ENCODE measurements at places on chromosomes 1 and 21.
A peak's percentile ranks its signal among the peaks of the same experiment; 100 is the strongest.

GRCh38 chr21:22871692-22872091, 1873.5 kb downstream of the NCAM2 start:
- DNase-seq, result no peak

- DNase-seq, result no peak
Observed at GRCh38 chr1:21874778-21875547, 62.1 kb downstream of the HSPG2 start.

DNA sequence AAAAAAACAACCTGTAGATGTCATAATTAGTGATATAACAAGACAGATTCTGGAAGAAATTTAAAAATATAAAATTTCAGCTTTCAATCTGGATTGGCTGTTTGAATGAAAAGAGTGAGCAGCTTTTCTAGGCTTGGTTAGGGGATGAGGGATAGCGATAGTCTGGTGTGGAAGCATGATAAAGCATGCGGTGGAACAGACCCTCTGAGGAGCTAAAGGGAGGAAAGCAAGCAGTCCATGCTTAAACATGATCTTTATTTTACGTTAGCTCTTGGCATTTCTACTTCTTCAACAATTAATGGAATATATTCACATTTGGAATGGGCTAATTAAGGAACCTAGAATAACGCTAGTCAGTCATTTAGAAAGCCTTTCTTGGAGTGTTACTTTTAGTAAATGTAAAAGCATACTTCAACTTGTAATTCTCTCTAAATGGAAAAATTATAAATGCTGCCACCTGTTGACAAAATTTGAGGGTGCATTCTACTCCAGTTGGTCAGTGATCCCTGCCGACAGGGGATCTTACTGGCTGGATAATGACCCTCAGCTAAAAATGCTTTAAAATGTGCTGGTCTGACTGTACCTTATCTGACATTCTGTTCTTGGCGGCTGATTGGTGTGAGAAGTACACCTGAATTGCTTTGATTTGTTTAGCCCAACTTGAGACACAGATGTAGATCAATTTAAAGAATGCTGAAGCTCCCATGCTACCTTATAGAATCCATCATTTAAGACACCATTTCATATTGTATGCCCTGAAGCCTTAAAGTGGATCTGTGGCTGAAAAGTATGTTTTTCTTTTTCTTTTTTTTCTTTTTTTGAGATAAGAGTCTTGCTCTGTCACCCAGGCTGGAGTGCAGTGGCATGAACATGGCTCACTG, 61.2 kb downstream of the AK4 start:
- peak; percentile 53 for DNase-seq

DNA sequence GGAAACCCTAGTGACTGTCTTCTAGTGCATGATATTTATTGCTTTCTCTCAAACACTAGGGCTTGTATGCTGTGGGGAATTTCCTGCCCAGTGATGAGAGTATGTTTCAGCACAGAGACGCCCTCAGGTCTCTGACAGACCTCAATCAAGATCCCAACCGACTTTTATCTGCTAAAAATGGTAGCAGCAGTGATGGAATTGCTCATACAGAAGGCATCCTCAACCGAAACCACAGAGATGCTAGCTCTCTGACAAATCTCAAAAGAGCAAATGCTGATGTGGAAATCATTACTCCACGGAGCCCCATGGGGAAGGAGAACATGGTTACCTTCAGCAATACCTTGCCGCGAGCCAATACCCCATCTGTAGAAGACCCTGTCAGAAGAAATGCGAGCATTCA, 41.3 kb downstream of the PLPPR4 start:
- DNase-seq, result no peak

DNA sequence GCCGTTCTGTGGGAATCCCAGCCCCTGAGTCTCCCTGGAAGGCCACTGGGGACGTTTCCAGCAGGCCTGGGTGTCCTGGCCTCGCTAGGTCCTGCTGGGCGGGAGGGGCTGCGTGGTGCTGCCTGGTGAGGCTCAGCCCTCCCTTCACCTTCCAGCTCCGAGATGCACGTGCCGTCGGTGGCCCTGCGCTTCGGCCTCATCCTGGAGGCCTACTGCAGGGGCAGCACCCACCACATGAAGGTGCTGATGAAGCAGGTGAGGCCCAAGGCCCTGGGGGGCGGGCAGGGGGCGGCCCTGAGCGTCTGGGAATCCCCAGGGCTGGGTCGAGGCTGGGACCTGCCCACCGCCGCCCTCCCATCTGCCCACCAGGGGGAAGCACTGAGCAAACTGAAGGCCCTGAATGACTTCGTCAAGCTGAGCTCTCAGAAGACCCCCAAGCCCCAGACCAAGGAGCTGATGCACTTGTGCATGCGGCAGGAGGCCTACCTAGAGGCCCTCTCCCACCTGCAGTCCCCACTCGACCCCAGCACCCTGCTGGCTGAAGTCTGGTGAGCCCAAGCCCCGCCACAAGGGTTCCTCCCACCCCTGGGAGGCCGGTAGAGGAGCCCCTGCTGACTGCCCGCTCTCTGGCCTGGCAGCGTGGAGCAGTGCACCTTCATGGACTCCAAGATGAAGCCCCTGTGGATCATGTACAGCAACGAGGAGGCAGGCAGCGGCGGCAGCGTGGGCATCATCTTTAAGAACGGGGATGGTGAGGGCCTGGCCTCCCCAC, 70.3 kb downstream of the PIK3CD start:
- DNase-seq, result peak; percentile 33

DNA sequence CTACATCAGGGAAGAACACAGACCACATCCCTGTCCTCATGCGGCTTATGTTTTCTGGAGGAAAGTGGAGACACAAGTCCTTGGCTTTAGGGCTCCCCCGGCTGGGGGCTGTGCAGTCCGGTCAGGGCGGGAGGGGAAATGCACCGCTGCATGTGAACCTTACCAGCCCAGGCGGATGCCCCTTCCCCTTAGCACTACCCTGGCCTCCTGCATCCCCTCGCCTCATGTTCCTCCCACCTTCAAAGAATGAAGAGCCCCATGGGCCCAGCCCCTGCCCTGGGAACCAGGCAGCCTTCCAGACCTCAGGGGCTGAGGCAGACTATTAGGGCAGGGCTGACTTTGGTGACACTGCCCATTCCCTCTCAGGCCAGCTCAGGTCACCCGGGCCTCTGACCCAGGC, 45.5 kb downstream of the TNNT2 start:
- DNase-seq, result no peak

DNA sequence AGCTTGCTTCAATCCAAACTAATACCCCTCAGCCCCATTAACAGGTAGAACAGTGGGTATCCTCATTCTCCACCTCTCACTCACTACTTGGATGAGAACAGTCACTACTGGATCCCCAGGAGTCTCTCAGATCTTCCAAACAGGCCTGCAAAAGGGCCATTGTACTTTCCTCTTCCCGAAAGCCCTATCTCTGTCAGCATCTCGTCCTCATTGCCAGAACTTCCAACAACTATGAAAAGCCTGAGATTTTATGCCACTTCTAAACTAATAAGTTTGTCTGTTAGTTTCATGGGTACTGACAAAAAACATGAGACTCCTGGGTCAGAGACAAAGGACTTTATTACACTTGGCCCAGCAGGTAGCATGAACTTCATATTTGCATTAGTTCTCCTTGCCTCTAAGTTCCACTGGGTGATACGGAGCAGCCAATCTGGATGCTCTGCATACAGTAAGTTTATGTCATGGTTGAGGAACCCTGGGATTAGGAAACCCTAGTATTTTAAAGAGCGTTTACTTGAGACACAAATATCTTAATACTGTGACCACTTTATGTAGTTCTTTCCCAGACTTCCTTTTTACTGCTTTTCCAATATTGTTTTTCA, 38.1 kb downstream of the VANGL2 start:
- no peak for DNase-seq

GRCh38 chr1:179003512-179004066, 22.1 kb upstream of the FAM20B start:
- peak; percentile 34 for DNase-seq

DNA sequence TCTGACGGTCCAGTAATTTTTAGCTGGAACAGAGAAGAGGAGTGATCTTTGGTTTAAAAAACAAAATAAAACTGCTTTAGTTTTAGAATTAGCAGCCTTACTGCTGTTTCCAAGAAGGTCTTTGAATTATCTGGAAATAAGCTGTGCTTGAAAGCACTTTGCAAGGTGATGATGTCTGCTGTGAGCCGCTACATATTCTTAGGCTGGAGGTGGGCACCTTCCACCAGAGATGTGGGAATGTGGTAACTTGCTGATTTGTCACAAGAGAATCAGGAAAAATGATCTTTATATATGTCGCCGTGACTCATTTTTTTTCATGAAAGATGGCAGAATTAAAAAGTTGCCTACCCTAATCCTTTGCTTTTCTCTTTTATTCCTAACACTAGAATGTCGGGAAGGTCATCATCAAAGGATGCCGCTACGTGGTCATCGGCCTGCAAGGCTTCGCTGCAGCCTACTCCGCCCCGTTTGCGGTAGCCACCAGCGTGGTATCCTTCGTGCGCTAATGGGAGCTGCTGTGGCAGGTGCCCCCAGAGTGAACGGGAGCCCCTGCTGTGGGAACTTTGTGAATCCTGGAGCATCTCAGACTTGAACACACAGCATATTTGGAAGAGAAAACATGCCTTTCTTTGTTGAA, 6.2 kb downstream of the C1orf115 start:
- DNase-seq, result no peak

DNA sequence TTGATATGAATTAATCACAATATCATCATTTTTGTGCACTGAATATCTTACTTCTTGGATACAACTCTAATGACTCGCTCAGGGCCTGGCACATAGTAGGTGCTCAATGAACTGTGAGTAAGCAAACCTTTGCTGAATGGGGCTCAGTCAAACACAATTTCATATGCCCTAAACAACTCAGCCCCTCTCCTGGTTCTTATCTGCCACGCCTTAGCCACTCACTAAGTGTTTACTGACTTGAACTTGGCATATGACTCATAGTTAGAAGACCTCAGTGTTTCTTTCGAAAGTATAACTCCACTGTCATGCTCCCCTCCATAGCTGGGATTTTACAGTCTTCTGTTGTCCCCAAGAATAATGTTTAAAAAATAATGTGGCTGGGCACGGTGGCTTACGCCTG, 4.8 kb upstream of the IFNLR1 start:
- no peak for DNase-seq

- peak; percentile 18 for DNase-seq
Observed at GRCh38 chr1:169245706-169246105, 121.9 kb downstream of the NME7 start.

- DNase-seq, result no peak
Observed at GRCh38 chr1:223489439-223489838, 96.2 kb downstream of the CCDC185 start.

DNA sequence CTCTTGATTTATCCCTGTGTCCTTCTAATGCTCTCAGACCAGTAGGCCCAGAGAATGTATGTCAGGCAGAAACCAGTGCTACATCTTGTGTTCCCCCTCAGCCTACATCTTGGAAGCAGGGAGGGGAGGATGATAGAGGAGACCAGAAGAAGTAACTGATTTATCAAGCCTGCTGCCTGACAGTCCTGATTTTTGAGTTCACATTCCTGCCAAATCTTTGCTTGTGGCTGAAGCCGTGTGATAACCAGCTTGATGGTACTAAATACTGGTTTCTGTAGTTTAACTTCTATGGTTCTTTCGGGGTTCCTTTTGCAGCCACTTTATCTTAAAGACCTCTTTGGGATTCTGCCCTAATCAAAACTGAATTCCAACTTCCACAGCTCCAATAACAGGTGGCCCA, 59.7 kb upstream of the WDR26 start:
- DNase-seq, result no peak

DNA sequence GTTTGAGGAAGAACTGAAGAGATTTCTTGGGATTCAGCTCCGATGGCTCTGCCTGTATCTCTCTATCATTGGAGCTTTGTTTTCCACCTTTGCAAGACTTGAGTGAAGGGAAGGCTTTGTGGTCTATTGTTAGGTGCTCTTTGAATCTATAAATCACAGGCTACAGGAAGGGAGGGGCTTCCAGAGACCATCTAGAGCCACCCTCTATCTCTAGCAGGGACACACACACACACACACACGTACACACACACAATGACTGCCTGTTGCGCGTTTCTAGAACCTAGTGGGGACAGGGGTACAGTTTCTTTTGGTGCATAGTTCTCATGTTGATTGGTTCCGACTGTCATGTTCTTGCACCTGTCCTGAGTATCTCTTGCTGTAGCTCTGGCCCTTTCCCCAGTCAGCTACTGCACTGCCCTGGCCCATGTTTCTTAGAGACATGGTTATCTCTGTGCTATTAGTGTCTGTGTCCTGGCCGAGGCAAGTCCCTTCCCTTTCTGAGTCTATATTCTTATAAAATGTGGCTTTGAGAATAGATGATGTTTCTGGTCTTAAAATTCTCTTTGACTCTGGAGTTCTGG, 60.7 kb downstream of the MAN1C1 start:
- no peak for DNase-seq

DNA sequence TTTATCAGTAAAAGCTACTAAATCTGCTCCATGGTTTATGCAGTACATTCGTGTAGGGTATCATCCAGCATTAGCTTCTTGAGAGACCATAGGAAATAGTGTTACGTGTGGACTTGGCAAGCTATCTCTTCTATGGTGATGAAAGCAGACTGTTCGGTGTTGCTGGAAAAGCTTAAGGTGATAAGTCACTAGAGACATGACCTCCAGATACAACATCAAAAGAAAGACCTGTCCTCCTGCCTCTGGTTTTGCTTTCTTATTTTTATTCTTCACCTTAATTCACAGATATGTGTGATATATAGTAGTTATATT, 53.5 kb upstream of the S1PR1 start:
- no peak for DNase-seq

- no peak for DNase-seq
Observed at GRCh38 chr1:87132284-87132870, 196.3 kb upstream of the LMO4 start.

- DNase-seq, result no peak
Observed at GRCh38 chr1:7960867-7961215, 670 bp upstream of the PARK7 start.

GRCh38 chr1:199089393-199090122, 450.7 kb downstream of the PTPRC start:
- no peak for DNase-seq

GRCh38 chr1:176029155-176029554, 177.9 kb downstream of the COP1 start:
- DNase-seq, result no peak

DNA sequence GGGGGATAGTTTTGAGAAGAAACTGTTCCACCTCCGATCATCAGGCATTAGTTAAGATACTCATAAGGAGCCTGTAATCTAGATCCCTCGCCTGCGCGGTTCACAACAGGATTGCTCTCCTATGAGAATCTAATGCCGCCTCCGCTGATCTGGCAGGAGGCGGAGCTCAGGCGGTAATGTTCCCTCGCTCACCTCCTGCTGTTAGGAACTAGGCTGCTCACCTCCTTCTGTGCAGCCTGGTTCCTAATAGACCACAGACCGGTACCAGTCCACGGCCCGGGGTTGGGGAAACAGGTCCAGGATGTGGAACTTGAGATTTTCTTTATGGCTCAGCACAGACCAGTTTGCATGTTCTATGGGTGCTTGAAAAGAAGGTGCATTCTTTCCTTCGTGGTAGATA, 27.2 kb upstream of the FAM3B start:
- peak; percentile 74 for DNase-seq

DNA sequence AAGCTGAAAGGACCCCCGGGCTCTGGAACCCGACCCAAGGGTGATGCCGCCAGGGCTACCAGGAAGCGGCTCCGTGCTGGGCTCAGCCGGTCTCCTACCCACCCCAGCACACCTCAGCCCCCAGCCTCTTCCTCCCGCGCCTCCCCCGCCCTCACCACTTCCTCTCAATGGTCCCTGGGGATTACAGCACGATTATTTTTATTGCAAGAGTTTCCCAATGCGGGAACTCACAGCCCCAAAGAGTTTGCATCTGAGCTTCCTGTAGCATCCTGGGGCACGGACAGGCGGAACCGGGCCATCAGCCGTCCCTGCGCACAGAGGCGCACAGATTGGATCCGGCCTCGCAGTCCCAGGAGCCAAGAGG, 8.7 kb upstream of the SLX9 start:
- no peak for DNase-seq
